Memory B cell (primary cell): ENCODE measurements at places on chromosomes 3 and 15.

DNA sequence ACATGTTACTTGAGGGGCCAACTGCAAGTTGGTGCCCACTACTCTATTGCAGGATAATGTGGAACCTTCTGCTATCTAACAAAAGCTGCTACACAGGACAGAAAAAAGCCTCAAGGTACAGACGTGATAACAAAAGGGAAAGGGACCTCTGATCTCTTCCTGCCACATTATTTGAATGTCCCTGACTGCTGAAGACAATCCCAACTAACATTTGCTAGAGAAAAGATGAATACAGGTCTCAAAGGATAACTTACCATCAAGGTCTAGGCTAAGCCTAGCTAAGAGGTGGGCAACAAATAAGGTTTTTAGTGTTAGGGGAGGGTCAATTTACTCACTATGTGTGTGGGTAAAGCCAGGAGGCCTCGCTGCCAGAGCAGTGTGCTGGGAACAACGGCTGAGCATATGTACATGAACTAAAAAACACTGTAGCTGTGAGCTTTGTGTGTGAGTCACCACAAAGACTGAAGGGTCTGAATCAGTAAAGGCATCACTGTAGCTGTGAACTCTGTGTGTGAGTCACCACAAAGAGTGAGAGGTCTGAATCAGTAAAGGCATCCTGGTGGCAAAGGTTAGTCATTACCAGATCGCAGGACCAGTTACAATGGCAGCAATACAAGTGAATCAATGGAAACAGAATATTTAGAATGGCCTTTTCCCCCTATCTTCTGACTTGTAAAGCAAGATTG lies 111.7 kb downstream of the LMLN start:
- DNase-seq, result no peak

DNA sequence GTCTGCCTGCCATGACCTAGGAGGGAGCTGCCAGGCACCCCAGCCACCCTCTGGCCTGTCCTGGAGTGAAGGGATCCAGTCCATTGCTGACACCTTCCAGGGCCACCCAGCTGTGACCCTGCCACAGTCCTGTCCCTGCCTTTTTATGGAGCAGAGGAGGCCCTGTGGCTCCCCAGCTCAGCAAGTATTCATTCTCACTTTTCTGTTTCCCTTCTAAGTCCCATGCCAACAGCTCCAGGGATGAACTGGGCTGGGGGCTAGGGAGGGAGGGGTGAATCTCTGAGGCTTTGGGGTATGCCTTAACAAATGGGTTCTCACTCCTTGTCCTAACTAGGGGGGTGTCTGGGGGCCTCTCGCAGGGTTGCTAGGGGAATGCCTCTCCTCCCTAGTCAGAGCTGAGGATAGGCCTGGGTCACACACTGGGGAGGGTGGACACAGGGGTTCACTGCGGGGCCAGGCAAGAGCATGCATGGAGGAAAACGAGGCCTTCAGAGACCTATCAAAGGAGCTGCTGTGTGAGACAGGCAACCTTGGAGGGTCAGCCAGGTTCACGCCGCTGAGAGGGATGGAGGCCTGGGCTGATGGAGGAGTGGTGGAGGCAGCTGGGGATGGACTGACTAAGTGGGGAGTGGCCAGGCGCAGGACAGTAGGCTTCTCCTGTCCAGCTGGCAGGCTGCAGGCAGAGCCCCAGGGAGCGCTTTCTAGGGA lies 31.8 kb downstream of the EPHB3 start:
- DNase-seq, result no peak

GRCh38 chr3:43692085-43692855 lies 1.5 kb downstream of the ABHD5 start:
- no peak for DNase-seq

DNA sequence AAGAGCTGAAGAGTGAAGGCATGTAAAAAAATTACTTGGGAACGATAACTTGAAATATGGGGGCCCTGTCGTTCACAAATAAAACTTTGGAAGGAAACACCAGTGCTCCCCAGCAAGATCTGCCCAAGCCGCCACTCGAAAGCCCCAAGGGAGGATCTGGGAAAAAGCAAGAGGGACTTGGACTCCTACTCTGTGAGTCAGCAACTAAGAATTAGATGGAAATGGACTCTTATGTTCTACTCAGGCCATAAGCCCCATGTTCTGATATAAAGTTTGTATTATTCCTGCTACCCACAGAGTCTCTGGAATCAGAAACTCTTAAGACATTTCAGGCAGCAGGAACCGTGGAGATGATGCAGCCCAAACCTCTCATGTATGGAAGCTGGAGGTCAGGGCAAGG lies 75.7 kb downstream of the ITGB5 start:
- no peak for DNase-seq

GRCh38 chr3:16504242-16504641 lies 9.3 kb downstream of the RFTN1 start:
- no peak for DNase-seq

- no peak for DNase-seq
Observed at GRCh38 chr3:171901615-171902312, 58.6 kb downstream of the TMEM212 start.

DNA sequence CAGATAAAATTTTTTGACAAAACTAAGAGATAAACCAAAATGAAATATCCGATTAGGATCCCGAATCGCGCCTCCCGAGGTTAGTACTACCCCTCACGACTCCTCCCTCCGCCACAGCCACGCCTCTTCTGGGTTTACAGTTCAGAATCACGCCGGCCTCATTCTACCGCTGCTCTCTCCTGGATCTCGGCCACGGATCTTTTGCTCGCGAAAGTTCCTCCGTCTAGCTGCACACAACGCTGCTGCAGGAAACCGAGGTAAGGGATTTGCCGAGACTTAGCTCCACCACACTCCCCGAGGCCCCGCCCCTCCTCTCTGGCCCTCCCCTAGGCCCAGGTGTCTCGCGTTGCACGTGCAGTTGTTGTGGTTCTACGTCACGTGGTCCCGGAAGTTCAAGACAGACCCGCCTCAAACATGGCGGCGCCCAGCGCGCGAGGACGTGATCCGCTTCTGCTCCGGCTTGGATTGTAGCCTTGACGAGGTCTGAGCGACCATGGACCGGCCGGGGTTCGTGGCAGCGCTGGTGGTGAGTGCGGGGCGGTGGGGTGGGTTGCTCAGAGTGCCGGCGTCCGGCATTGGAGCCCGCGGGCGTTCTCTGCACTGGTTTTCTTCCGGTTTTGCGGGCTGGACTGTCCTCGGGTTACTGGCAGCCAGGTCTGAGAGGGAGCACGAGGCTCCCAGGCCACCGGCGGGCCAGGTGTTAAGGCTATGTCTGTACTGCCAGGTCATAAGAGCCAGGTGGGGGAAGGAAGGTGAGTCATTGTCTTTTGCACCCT lies at the start of gene SLC25A26:
TSS of gene SLC25A26 (plus strand) at position 400 of the 776 bp plus-strand sequence. CDS start at position 494, 94 bp downstream.
- peak; percentile 87 for DNase-seq

- no peak for DNase-seq
Observed at GRCh38 chr3:136330900-136331299, 80.8 kb downstream of the PCCB start.

- DNase-seq, result no peak
Observed at GRCh38 chr3:75906555-75907112, 121.3 kb upstream of the ZNF717 start.

DNA sequence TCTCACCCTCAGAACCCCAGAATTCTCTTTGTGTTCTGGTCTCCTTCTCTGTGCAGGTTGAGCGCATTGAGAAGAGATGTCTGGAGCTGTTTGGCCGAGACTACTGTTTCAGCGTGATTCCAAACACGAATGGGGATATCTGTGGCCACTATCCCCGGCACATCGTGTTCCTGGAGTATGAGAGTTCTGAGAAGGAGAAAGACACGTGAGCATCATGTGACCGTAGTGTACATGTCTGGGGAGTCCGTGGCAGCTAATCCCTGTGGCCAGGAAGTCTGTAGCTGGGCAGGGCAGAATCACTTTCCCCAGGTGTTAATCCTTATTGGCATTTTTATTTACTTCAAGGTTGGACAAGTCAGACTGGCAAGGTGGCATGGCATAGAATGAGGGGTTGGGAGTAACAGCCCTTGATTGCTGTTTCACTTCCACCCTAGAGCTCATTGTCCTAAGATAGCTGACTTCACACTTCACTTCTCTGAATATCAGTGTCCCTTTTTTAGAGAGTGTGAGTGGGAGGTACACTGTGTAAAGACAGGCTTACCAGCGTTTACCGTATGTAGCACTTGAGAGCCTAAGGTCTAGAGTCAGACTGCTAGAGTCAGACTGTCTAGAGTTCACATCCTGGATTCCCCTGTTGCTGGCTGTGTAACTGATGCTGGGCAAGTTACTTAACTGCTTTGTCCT lies 4.4 kb downstream of the MTMR14 start:
- no peak for DNase-seq

DNA sequence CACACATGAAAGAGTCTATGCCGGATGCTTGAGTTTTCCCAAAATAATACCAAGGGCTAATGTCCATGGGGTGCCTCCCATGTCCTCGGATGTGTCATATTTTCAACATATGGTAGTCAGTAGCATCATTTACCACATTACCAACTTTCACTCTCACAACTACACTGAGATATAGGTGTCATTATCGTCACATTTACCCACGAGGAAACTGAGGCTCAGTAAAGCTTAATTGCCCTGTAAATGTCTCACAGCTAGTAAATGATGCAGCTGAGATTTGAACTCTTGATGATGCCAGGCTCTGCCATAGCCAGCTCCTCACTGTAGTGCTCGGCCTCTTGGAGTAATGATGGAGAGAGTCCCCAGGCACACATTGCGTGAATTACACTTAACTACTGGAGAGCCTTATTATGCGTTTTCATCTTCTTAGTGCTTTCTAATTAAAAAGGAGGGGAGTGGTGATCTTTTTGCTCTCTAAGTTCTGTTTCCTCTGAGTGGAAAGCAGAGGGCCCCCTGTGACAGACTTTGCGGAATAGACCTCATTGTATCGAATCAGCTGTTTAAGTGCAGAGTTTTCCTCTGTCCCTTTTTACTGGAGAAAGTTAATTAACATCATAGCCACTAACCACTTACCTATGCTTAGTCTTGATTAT lies 142.0 kb upstream of the SLCO3A1 start:
- no peak for DNase-seq

DNA sequence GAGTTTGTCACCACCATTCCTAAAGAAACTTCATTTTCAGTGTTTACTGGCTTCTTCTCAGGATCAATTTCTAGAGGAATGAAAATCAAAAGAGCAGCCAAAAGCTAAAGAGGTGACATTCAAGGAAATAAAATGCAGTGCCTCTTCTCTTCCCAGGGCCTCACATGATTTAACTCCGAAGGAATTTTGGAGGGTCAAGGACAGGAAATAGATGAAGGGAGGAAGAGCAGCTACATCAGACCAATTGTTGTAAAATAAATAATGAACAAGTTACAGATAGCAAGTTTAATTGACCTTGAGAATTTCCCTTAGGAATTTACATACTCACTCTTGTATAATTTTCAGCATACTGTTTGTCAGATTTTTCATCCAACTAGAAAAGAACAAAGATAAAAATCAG lies 78.1 kb downstream of the LRRFIP2 start:
- DNase-seq, result no peak

DNA sequence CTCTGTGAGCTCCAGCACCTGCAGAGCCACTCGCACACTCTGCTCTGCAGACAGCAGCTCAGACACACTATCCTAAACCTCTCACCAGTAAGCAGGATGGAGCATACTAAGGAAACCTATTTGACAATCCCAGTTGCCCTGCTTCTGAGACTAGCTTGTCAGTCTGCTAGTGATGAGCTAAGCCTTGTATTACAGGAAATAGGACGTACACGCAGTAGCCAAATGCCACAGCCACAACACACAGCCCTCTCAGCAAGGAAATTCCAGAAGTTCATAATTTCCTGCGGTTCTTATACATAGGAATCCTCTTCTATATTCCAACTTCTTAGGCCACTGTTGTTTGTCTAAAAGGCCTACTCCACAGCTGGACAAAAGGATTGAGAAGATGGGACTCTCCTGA lies 74.5 kb downstream of the MYLK start:
- DNase-seq, result no peak

DNA sequence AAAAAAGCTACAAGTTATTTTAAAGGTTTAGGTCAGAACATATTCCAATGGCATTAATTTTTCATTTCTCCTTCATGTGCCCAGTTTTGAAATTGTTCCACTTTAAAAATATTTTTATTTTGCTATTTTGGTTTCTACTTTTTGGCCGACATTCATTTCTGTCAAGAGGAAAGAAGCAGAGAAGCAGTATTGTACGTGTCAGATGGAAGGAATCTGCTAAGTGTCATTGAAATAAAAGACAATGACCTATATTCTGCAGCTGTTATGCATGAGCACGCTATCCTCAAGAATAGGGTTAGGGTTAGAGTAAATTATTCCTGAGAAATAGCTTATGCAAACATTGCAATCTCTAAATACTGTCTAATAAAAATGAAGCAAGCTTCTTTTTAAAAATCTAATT lies 941.7 kb downstream of the TUSC7 start:
- no peak for DNase-seq

- DNase-seq, result no peak
Observed at GRCh38 chr3:56725175-56725574, 42.1 kb upstream of the TASOR start.

DNA sequence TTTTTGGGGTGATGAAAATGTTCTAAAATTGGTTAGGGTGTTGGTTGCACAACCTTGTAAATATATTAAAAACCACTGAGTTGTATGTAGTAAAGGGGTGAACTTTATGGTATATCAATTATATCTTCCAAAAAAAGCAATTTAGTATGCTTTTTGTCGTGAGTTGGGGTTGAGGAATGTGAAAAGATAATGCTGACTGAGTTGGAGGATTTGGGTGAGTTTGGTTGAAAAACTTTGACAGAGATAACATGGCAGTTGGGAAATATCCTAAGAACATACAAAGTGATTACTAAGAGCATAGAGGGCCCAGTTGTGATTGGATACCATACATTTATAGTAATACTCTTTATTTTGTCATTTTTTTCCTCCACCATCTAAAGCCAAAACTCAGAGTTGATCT lies 33.6 kb downstream of the HMG20A start:
- DNase-seq, result no peak

- no peak for DNase-seq
Observed at GRCh38 chr3:143298380-143298779, 178.8 kb downstream of the CHST2 start.

DNA sequence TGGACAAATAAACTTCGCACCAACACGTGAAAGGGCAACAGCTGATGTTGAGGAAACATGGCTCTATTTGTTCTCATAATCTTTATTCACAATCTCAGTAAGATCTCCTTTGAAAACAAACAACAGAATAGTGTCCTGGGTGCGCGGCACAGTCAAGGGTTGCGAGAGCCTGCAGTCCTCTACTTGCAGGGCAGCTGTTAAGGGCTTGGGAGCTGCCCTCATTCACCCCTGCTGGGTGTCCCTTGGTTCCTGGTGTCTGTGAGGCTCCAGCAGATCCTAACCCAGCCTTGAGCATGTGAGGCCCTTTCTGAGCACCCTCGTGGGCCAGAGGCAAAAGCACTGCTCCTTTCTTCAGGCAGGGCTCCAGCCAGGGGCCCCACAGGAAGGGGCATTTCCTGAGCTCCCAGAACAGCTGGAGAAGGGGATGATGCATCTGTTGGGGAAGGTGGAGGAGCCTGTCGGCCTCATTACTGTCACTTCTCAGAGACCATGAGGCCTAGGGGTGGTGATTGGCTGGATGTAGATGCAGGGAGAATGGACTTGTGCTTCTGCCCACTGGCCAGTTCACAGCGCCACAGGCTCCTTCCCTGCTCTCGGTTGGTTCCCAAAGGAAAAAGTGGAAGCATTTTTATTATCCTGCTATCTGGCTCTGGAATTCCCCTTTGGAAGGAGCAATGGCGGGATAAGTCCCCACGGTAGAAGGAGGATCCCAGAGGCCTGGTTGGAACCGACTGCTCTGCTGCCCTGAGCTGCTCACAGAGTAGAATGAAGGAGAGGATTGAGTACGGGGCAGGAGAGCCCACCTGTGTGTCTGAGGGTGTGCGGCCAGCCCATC lies 51.9 kb upstream of the KLF13 start:
- DNase-seq, result no peak
